ENCODE measurements at places on chromosomes 7 and 10. TPM values are rescaled to one million over a fixed set of nuclear protein-coding genes. Genes with fewer than 3 reads are reported as not detected.

Gene CYP3A4
- not detected for total RNA-seq

Gene PON3
- total RNA-seq, result not detected

Gene WNT16
- total RNA-seq, result 0.06 TPM

Gene TACR2
- not detected for total RNA-seq

All from SJCRH30 (cell line).